ENCODE measurements at places on chromosomes 12 and 14.

GRCh38 chr14:70955543-70956480, 48.6 kb downstream of the PCNX1 start:
- DNase-seq: no peak

DNA sequence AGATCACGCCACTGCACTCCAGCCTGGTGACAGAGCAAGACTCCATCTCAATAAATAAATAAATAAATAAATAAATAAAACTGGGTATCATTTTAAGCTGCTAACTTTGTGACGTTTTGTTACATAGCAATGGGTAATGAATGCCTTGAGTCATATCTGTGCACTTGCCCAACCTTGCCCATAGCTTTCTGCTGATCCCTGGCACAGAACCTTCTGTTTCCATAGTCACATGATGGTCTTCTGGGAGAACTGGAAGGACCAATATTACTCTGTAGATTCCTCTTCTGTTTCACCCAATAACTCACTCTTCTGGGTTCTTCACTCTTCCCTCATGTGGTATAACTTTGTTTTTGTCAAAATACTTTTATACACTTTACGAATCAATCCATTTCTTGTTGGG, 140.8 kb downstream of the SCARB1 start:
- no peak for DNase-seq

GRCh38 chr14:21011136-21011535, 12.0 kb downstream of the SLC39A2 start:
- no peak for DNase-seq

DNA sequence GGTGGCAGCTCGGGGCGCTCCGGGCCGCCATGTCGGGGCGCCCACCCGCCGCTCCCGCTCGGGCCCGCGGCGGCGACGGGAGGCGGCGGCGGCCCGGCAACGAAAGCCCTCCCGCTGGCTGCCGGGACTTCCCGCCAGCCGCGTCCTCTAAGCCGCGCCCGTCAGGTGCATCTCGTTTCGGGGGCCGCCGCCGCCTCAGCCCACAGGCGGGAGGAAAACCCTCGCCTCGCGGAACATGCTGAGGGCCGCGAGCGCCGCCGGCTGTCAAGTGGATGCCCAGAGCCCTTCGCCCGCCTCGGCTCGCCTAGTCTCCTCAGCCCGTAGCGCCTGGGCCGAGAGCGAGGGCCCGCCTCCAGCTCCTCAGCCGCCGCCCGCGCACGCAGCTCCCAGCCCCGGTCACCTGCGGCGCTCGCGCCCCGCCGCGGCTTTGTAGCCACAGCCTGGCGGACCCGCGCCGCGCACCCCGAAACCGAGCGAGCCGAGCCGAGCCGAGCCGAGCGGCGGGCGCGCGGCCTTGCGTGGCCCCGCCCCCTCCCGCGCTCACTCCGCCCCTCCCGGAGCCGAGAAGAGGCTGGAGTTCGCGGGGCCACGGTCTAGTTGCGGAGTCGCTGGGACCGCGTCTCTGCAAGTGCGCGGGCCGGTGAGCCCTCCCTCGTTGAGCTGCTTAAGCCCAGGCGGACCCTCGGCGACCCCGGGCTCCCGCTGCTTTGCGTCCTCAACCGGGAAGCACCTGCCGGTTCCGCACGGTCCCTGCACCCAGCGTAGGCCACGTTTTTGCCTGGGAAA, at the start of gene EML5:
TSS of gene EML5 (minus strand) at position 481 of the 786 bp plus-strand sequence. CDS start at position 31, 450 bp downstream.
- DNase-seq: peak; percentile 57

- DNase-seq: no peak
These were observed 8.3 kb downstream of the ADGRD1 start for GRCh38 chr12:130961921-130962451.

DNA sequence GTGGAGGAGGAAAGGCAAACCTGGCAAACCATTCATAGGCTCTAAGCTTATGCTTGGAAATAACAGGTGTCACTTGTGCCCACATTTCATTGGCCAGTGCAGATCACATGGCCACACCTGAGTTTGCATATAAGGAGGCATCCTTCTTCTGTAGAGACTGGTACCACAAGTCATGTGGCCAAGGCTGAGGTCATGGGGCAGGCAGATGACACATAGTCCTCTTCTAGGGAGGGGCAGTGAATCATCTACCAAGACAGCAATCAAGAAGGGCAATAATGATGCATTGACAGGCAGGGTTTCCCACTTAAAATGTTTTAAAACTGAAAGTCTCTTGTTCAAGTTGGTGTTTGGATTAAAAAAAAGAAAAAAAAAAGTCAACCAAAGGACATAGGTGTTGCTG, 77.3 kb downstream of the DAAM1 start:
- no peak for DNase-seq

DNA sequence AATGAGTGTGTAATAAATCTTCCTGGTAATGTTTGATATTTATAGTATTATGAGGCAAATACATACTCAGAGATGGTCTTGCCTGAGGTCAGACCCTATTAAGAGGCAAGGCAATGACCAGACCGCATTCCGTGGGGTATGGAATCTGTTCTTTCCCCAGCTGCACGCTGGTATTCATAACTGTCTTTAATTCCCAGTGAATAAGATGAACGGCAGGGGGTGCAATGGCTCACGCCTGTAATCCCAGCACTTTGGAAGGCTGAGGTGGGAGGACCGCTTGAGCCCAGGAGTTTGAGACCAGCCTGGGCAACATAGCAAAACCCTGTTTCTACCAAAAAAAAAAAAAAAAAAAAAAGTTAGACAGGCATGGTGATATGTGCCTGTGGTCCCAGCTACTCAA, 44.6 kb downstream of the ERO1A start:
- DNase-seq: no peak

DNA sequence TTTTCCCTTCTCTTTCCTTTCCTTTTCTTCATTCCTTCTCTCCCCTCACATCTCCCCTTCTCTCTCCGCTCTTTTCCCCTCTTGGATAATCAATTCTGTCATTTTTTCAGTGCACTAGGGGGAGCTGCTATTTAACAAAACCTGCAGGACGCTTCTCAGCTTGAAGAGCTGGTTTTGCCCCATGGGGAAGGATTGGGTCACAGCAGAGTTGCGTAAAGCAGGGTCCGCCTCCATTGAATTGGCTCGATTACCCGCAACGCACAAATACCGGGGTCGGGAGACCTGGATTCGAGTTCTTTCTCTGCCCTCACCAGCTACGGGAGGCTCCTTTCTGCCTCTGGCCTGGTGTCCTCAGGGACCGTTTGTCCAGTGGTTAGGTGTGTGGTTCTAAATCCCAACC, 42.1 kb upstream of the CHGA start:
- DNase-seq: no peak

GRCh38 chr12:118098401-118098800, 5.4 kb downstream of the VSIG10 start:
- DNase-seq: no peak

DNA sequence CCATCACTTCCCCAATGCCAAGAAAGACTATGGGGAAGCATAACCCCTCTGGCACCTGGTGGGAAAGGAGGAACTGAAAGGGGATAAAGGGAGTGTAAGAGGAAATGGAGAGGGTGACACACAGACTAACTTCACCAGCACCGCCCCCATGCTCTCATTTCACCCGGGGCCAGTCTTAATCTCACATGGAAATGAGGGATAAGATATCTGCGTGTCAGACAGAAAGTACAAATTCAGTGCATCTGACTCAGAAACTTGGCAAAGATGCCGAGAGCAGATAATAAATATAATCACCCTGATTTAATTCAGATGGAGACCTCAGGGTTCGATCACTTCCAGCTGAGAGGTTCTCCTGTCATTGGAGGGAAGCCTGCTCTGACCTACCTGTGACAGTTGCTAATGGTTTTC, 191.6 kb downstream of the DUSP6 start:
- no peak for DNase-seq

- no peak for DNase-seq
These were observed 6.5 kb downstream of the KRT85 start for GRCh38 chr12:52360663-52361271.

DNA sequence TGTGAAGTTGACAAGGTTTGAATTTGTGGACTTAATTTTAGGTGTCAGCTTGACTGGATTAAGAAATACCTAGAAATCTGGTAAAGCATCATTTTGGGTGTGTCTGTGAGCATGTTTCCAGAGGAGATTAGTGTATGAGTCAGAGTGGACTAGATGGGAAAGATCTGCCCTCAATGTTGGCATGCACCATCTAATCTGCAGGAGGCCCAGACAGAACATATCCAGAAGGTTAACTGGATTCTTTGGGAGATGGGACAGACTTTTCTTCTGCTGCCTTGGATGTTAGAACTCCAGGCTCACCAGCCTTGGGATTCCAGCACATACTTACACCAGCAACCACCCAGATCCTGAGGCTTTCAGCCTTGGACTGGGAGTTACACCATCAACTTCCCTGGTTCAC, 14.1 kb downstream of the SGPP1 start:
- DNase-seq: no peak

All from activated CD4-positive, CD25-positive, alpha-beta regulatory T cell treated with anti-CD3 and anti-CD28 coated beads, Interleukin-2, amount 50 U/mL, for 16 hours (primary cell).